ENCODE measurements at places on chromosomes 1 and 21. TPM values are rescaled to one million over a fixed set of nuclear protein-coding genes. Genes with fewer than 3 reads are reported as not detected.

DNA sequence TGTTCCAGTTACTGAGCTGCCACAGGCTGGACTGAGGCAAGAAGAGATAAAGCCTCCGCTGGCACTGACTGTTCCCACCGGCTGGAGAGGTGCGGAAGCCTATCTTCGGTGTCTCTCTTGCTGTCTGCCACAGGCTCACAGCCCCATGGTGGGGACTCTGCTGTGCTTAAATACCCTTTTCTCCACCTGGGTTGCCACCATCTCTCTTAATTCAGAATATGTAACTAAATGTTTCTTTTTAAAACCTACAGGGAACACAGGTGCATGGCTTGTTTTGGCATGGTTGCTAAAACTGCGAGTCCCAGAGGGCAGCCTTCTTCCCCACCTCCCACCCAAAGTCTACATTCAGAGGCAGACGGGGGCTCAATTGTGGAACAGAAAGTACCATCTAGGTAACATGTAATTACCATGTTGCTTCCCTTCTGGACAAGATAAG, 8.1 kb upstream of the LBR start:
- H3K36me3 ChIP-seq, result no peaks in the 10 kb centered on the region
- H3K27ac ChIP-seq, result no peak overlapping the region
- no peak for DNase-seq
- peaks cover 2% of the 10 kb centered on the region for H3K27me3 ChIP-seq

DNA sequence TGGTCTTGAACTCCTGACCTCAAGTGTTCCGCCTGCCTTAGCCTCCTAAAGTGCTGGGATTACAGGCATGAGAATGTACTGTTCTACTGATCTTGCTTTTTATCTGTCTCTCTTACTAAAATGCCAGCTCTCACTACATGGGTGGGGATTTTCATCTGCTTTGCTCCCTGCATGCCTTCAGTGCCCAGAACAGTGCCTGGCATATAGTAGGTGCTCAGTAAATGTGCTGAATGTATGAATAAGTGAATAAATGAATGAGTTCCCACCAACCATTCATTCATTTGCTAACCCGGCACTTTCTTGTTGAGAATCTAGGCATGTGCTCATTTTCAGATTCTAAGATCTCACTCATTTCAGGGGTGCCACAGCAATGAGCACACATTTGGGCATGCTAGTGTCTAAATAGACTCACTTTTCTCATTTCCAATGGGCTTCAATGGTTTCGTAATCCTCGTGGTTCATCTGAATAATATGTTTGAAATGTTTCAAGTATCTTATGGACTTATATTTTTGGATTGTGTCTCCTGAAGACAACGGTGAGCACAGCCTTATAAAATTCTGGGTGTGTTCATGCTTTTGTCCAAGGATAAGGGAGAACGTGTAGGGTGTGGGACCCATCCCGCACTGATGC, 7.6 kb downstream of the DHRS3 start:
- DNase-seq, result no peak
- no peak overlapping the region for H3K27ac ChIP-seq
- no peak overlapping the region for H3K4me3 ChIP-seq

DNA sequence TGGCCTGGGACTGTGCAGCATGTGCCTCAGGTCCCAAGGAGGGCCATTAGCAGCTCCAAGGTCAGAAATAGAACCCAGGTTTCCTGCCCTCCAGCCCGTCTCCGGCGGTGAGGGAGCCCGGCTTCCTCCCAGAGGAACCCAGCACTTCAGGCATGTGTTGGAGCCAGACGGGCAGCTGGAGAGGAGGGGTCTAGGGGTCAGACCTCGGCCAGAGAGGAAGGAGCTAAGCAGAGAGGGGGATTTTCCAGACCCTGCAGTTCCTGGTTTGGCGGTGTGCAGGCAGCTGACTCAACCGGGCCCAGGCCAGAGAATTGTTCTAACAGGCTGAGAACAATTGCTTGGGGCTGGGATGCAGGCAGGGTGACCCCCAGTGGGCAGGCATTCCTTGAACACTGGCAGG, 37.1 kb downstream of the HSPG2 start:
- H3K4me1 ChIP-seq, result peaks cover 79% of the 10 kb centered on the region
- no peaks in the 10 kb centered on the region for H3K27me3 ChIP-seq
- peaks cover 26% of the 10 kb centered on the region for H3K36me3 ChIP-seq

DNA sequence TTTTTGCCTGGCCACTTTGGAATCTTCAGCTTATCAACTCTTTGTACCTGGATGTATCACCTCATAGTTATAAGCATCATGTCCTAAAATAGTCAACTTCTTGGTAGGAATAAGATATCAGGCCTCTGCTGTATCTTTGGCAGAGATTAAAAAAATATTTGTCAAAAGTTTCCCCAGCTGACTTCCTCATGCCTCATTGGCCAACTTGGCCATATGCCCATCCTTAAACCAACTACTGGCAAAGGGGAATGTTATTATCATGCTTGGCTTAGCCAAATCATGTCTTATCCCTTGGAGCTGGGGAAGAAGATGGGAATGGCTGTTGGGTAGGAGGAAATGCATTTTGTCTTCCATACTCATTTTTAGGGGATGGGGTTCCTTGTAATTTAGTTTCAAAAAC, 23.4 kb downstream of the NFASC start:
- H3K36me3 ChIP-seq, result no peaks in the 10 kb centered on the region
- H3K27ac ChIP-seq, result no peak overlapping the region
- H3K27me3 ChIP-seq, result peaks cover 10% of the 10 kb centered on the region

- no peaks in the 10 kb centered on the region for H3K36me3 ChIP-seq
- H3K4me3 ChIP-seq, result no peak overlapping the region
- peaks cover 2% of the 10 kb centered on the region for H3K27me3 ChIP-seq
- DNase-seq, result no peak
- H3K27ac ChIP-seq, result no peak overlapping the region
- no peaks in the 10 kb centered on the region for H3K4me1 ChIP-seq
These were observed 7.1 kb upstream of the NID1 start for GRCh38 chr1:236072001-236072400.

DNA sequence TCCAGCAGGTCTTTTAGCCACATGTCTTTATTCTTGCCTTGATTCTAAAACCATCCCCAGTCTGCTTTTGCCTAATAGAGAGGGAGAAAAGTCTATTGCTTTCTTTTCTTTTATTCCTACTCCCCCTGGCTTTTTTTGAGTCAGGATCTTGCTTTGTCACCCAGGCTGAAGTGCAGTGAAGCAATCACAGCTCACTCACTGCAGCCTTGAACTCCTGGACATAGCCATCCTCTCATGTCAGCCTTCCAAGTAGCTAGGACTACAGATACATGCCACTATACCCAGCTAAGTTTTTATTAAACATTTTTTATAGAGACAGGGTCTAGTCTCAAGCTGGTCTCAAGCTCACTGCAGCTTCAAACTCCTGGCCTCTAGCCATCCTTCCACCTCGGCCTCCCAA, 72.5 kb upstream of the PAXBP1 start:
- no peak overlapping the region for H3K4me3 ChIP-seq
- H3K27me3 ChIP-seq, result peaks cover 5% of the 10 kb centered on the region
- DNase-seq, result no peak
- no peaks in the 10 kb centered on the region for H3K36me3 ChIP-seq

GRCh38 chr1:42832641-42833240, 13.7 kb upstream of the ZNF691 start:
- H3K27me3 ChIP-seq, result no peaks in the 10 kb centered on the region
- no peak for DNase-seq
- H3K36me3 ChIP-seq, result no peaks in the 10 kb centered on the region
- H3K27ac ChIP-seq, result no peak overlapping the region
- no peaks in the 10 kb centered on the region for H3K4me1 ChIP-seq
- H3K4me3 ChIP-seq, result no peak overlapping the region

- DNase-seq, result no peak
- peaks cover 3% of the 10 kb centered on the region for H3K4me1 ChIP-seq
- peaks cover 7% of the 10 kb centered on the region for H3K27me3 ChIP-seq
These were observed 10.5 kb downstream of the CITED4 start for GRCh38 chr1:40851643-40852042.

- no peak for DNase-seq
- peaks cover 5% of the 10 kb centered on the region for H3K4me1 ChIP-seq
- peaks cover 2% of the 10 kb centered on the region for H3K27me3 ChIP-seq
These were observed 33.2 kb upstream of the FNBP1L start for GRCh38 chr1:93414749-93415148.

GRCh38 chr1:41538741-41539417, 54.4 kb upstream of the EDN2 start:
- DNase-seq, result no peak
- H3K27me3 ChIP-seq, result no peaks in the 10 kb centered on the region
- no peak overlapping the region for H3K4me3 ChIP-seq
- peaks cover 5% of the 10 kb centered on the region for H3K4me1 ChIP-seq
- no peaks in the 10 kb centered on the region for H3K36me3 ChIP-seq
- H3K27ac ChIP-seq, result no peak overlapping the region

DNA sequence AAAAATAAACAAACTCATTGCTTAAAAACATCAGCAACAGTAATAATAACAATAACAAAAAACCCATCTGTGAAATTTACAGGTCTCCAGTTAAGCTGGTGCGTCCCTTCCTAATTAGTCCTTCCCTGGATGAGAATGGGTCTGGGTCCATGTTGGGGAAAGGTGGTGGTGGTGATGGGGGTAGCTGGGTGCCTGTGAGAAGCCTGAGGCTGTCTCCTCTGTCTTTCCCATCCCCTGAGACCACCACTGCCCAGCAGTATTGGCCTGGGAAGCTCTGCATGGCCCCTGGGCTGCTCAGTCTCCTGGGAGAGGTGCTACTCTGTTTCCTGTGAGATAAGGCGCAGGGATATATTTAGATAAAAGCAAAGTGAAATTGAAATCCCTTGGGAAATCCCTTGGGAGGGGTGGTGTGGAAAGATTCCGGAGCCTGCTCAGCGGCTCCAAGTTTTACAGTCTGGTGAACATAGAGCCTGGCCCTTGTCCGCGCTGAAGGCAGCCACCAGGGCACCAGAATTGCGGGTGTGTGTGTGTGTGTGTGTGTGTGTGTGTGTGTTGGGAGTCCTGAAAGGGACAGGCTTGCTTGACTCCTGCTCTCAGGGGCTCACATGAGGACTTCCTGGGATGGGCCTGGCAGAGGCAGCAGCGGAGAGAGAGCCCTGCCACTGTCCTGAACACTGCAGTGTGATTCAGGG, 150.2 kb downstream of the FOXD2 start:
- H3K27ac ChIP-seq, result no peak overlapping the region
- no peak overlapping the region for H3K4me3 ChIP-seq
- peaks cover 14% of the 10 kb centered on the region for H3K27me3 ChIP-seq
- H3K36me3 ChIP-seq, result no peaks in the 10 kb centered on the region

GRCh38 chr1:119582801-119583200, 65.3 kb downstream of the ZNF697 start:
- H3K27ac ChIP-seq, result no peak overlapping the region
- peak; percentile 62 for DNase-seq
- H3K27me3 ChIP-seq, result no peaks in the 10 kb centered on the region
- H3K36me3 ChIP-seq, result no peaks in the 10 kb centered on the region
- H3K4me3 ChIP-seq, result no peak overlapping the region

DNA sequence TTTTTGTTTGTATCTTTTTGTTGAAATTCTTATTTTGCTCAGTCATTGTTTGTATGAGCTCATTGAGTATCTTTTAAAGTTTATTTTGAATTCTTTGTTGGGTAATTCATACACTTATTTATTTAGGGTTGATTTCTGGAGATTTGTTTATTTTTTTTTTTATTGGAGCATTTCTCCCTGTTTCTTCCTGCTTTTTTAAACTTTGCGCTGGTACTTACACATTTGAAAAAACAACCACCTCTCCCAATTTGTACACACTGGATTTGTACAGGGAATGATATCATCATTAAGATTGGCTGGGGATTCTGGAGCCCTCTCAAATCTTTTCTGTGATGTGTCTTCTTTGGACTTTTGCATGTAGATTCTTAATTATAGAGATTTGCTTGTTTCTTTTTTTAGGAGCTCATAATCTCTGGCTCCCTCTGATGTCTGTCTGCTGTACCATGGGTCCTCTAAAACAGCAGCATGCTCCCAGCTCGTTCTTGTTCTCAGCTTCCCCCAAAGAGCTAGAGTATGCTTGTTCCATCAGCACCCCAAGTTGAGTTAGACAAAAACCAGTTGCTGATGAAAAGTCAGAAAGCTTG, 310.7 kb downstream of the DUSP10 start:
- peaks cover 10% of the 10 kb centered on the region for H3K4me1 ChIP-seq
- no peaks in the 10 kb centered on the region for H3K36me3 ChIP-seq
- H3K27ac ChIP-seq, result peak overlapping the region; percentile 11
- no peak overlapping the region for H3K4me3 ChIP-seq
- peak; percentile 49 for DNase-seq

DNA sequence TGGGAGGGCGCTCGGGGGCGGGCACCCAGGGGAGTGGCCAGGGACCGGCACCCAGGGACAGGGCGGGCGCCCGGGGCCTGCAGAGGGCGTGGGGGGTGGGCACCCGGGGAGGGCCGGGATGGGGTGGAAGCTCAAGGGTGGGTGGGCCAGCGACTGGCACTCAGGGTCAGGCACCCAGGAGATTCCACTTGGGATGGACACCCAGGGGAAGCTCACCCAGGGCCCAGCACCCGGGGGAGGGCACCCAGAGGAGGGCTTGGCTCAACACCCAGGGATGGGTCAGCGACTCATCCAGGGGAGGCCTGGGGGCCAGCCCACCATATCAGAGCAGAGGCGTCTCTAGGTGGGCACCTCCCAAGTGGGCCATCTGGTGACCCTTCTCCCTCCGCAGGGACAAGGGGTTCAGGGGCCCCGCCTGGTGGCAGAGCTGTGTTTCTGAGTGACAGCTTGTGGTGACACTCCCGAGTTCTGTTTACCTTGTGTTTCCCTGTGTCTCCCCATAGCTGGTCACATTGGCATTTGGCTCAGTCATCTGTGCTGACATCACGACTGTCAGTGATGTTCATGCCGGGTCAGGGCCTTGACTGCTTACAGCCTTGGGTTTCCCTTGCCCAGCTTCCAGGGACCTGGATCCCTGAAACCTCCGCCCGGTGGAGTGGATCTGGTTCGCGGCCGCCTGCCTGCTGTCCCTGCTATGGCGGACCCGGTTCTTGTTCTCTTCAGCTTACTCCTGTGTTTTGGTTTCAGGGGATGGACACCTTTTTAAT, 749 bp downstream of the IBA57 start:
- H3K4me3 ChIP-seq, result peak overlapping the region; percentile 42
- H3K4me1 ChIP-seq, result peaks cover 29% of the 10 kb centered on the region
- DNase-seq, result no peak
- H3K27ac ChIP-seq, result peak overlapping the region; percentile 71

DNA sequence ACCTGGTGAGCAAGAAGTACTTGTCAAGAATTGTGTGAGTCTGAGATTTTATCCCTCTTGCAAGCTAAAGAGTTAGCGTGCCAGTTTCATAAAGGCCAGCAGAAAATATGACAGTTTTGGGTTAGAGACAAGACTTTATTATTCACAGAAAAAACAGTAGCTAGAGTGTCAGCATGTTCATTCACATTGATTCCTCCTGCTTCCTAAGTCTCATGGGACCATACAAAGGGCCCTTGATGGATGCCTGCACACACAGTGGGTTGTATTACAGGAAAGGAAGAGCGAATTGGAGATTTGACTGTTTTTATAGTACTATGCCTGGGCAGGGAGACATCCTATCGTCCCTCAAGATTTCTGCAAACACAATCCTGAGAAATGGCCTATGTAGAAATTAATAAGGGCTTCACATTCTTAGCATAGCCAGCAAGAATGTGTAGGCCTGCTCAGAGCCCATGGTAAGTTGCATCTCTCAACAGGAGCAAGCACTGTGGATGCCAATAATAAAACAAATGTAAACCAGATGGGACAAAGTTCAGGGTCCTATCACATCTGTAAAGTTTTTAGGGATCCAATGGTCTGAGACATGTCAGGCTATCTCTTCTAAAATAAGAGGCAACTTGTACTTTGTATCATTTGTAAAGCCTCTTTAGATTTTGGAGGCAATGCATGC, 4.0 kb upstream of the ASPM start:
- H3K27me3 ChIP-seq, result no peaks in the 10 kb centered on the region
- H3K36me3 ChIP-seq, result no peaks in the 10 kb centered on the region
- H3K4me3 ChIP-seq, result no peak overlapping the region
- no peak overlapping the region for H3K27ac ChIP-seq

The GPR153 gene
- total RNA-seq, result 2.8 TPM

The DIO1 gene
- not detected for total RNA-seq

The FRRS1 gene
- 4.8 TPM for total RNA-seq

The PKLR gene
- not detected for total RNA-seq

The PLA2G2C gene
- not detected for total RNA-seq
